ENCODE measurements at places on chromosomes 1 and 21. TPM values are rescaled to one million over a fixed set of nuclear protein-coding genes. Genes with fewer than 3 reads are reported as not detected.

DNA sequence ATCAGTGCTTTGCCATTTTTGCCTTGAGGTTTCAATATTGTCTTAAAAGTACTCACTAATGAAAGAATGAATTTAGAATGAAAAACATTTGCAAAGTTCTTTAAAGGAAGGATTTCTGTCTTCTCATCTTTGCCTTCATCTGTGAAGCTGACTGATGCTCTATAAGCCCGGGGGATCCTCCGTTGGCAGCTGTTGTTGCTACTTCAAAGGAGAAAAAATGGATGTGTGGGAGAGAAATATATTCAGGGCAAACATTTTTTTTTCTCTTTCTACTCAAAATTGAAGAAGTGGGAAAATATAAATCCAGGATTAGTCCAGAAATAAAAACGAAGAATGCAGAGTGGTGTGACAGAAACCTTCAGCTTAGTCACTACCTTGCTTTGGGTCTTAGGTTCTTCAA lies 142.5 kb downstream of the OLFM3 start:
- H3K4me1 ChIP-seq = no peaks in the 10 kb centered on the region
- H3K4me3 ChIP-seq = no peak overlapping the region
- DNase-seq = no peak
- no peaks in the 10 kb centered on the region for H3K36me3 ChIP-seq
- H3K27ac ChIP-seq = no peak overlapping the region
- no peaks in the 10 kb centered on the region for H3K27me3 ChIP-seq

Gene SLC6A9
- 11.1 TPM for total RNA-seq

DNA sequence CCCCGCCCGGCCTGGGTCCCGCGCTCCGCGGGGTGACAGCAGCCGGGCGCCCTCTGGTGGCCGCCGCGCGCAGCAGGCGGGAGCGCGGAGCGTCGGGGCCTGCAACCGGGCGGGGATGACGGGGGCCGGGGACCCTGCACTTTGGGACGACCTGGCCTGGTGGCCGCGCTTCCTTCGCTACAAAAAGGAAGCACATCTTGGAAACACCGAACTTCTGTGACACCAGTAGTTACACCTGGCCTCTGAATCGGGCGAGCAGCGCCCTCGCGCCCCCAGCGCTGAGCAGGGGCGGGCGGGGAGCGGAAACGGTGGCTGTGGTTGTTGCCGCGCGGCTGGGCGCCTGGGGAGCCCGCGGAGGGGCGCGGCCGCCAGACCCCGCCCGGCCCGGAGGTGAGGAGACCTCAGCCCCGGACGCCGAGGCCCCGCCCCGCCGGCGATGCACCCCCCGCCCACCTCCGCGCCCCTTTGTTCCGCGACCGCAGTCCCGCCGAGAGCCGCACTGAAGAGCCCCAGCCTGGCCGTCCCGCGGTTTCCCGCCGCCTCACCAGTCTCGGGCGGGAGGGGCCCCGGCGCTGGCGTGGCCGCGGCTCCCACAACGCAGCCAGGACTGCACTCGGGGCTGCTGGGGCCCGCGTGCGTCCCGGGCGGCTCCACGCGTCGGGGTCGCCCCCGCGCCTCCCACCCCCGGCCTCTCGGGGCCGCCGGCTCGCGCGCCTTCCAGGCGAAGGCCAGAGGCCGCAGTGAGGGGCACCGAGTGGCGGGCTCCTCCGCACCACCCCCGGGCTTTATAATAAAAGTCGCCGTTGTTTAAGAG lies 59.3 kb downstream of the H3-3A start:
- H3K27ac ChIP-seq = peak overlapping the region; percentile 50
- H3K27me3 ChIP-seq = no peaks in the 10 kb centered on the region
- DNase-seq = peak; percentile 68
- peaks cover 22% of the 10 kb centered on the region for H3K4me1 ChIP-seq
- H3K36me3 ChIP-seq = no peaks in the 10 kb centered on the region

DNA sequence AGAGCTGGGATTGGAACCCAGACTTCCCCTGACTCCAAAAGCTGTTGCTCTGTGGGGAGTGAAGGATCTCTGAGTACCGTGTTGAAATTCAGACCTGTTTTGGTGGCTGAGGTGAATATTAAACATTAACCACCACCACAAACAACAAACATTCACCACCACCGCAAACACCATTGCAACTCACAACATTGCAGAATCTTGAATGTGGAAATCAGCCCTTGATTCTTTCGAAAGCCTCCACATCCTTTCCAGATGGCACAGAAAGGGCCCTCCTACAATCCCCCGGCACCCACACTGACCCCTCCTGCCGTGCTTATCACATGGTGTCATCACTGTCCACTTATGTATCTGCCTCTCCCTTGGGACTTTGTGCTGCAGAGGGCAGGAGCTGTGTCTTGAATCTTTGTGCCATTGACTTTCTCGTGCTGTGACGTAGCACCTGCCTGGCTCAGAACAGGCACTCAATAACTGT lies 1.4 kb downstream of the CDA start:
- peaks cover 9% of the 10 kb centered on the region for H3K4me1 ChIP-seq
- H3K36me3 ChIP-seq = no peaks in the 10 kb centered on the region
- peaks cover 51% of the 10 kb centered on the region for H3K27me3 ChIP-seq
- no peak for DNase-seq

DNA sequence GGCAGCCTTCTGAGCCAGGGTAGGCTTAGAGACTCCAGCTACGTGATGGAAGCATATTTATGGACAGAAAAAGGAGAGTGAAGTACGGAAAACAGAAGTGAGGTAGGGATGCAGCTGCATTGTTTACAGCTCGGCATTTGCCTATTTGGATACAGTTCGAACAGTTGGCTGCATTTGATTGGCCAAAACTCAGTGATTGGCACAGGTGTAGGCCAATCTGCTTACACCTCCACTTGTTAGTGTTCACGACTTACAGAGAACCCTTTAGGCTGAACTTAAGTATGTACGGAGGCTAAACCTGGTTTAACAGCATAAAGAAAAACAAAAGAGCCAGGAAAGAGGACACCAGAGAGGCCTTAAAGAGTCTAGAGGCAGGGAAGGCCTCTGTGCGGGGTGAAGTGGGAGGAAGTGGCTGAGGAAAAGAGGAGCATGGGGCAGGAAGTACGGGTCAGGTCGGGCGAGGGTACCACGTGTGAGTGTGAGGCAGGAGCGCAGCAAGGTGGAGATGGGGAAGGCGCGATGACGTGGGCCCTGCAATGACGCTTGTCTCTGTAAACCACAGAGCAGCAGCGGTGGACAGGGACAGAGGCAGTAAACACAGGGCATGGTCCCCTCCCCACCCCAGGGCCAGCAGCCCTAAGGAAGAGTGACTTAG lies 32.0 kb downstream of the RSPH1 start:
- peaks cover 56% of the 10 kb centered on the region for H3K4me1 ChIP-seq
- peak overlapping the region; percentile 53 for H3K4me3 ChIP-seq
- peak; percentile 80 for DNase-seq
- peak overlapping the region; percentile 77 for H3K27ac ChIP-seq

Gene THEM5
- total RNA-seq = not detected

Measured in activated naive CD4-positive, alpha-beta T cell treated with anti-CD3 and anti-CD28 coated beads for 36 hours (primary cell).